ENCODE measurements at places on chromosomes 2 and 18.

DNA sequence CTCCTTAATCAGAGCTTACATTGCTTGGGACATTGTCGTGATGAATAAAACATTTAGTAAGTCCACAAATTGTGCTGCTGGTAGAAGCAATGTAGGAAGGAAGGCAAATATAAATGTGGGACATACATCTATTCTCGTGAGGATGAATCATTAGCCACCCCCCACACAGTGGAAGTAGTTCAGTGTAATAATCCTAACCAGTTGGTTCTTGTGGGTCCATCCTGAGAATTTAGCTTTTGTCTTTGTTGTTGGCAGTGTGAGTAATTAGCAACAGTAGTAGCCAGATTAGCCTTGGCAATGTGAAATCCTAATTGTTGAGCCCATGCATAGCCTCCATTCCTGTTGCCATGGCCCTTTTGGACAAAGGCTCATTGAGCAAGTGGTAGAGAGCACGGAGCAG is 532.1 kb downstream of the FBXO15 start:
- DNase-seq, result no peak

GRCh38 chr2:197934934-197935289 is 130.5 kb downstream of the PLCL1 start:
- no peak for DNase-seq

GRCh38 chr2:95115418-95115817 is 6.2 kb downstream of the MRPS5 start:
- no peak for DNase-seq

DNA sequence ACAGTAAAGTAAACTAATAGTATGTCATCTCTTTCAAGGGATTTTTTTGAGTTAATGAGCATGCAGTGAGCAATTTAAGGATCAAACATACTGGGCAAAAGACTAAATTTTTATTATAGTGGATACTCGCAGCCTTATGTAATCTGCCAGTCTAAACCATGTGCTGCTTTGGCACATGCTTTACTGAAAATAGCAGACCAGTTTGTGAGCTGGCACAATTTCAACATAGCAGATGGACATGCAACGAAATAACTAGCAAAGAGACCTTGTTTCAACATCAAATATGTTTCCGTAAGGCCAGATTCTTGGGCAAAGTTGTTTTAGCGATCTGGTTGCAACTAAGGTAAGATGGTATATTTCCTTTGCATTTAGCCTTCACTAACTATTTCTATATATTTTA is 807.3 kb downstream of the NR4A2 start:
- no peak for DNase-seq
